ENCODE measurements at places on chromosomes 3 and 15. TPM values are rescaled to one million over a fixed set of nuclear protein-coding genes. Genes with fewer than 3 reads are reported as not detected.

CDHR4 gene
- not detected for total RNA-seq

STRIT1 gene
- 0.79 TPM for total RNA-seq

UNC13C gene
- total RNA-seq = 0.07 TPM

PRR20G gene
- not detected for total RNA-seq

PSTPIP1 gene
- 2.4 TPM for total RNA-seq

HYAL1 gene
- total RNA-seq = 70.0 TPM

GPR156 gene
- total RNA-seq = 0.10 TPM

GATA2 gene
- total RNA-seq = 8.0 TPM

RHCG gene
- total RNA-seq = not detected

CRABP1 gene
- total RNA-seq = not detected

CASR gene
- not detected for total RNA-seq

TCAIM gene
- 34.7 TPM for total RNA-seq

GRCh38 chr3:186255703-186256331, 106.2 kb downstream of the DGKG start:
- DNase-seq = no peak

DNA sequence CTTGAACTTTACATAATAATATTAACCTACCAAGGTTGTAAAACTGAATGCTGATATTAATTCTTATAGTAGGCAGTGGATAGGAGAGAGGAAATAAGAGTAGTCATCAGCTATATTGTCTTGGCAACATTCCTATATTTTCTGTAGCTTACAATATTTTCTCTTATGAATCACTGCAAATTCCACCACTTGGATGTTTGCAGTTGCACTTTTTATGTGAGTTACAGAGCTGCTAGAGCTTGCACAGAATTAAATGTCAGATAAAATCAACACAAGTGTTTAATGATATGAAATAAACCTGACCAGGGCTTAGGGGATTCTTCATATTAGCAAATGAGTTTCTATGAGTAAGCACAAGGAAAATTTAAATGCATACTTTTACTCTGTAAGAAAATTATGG, 1710.1 kb downstream of the SI start:
- DNase-seq = no peak

GRCh38 chr15:31352911-31353811, 26.5 kb downstream of the KLF13 start:
- DNase-seq = peak; percentile 86

DNA sequence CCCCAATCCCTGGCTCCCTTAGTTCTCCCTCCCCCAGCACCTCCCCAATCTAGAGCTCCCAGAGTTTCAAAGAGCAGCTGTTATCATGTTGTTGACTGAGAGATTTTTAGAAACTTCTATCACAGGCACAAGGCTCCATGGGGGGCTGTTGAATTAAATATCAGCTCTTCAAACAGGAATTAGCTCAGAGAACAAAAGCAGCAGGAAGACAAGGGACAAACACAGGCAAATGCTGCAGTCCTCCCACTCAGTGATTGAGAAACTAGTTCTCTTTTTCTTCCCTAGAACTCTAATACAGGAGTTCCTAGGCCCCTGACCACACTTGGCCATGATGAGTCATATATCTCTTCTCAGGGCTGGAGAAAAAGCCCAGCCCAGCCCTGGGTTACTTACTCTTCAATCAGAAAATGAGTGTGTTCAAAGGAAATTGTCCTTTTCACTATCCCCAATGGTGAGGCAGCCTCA, 262.1 kb downstream of the IGSF11 start:
- DNase-seq = no peak

GRCh38 chr3:56355570-56356185, 112.6 kb downstream of the ERC2 start:
- no peak for DNase-seq

- no peak for DNase-seq
Measured at GRCh38 chr3:13537909-13538296, 11.0 kb upstream of the FBLN2 start.

GRCh38 chr3:99602183-99602582, 36.2 kb upstream of the COL8A1 start:
- no peak for DNase-seq

GRCh38 chr3:24533561-24534193, 39.0 kb upstream of the THRB start:
- DNase-seq = no peak

GRCh38 chr3:77707281-77707680, 667.4 kb downstream of the ROBO2 start:
- DNase-seq = no peak

- DNase-seq = no peak
Measured at GRCh38 chr3:185699927-185700326, 113.8 kb downstream of the SENP2 start.

DNA sequence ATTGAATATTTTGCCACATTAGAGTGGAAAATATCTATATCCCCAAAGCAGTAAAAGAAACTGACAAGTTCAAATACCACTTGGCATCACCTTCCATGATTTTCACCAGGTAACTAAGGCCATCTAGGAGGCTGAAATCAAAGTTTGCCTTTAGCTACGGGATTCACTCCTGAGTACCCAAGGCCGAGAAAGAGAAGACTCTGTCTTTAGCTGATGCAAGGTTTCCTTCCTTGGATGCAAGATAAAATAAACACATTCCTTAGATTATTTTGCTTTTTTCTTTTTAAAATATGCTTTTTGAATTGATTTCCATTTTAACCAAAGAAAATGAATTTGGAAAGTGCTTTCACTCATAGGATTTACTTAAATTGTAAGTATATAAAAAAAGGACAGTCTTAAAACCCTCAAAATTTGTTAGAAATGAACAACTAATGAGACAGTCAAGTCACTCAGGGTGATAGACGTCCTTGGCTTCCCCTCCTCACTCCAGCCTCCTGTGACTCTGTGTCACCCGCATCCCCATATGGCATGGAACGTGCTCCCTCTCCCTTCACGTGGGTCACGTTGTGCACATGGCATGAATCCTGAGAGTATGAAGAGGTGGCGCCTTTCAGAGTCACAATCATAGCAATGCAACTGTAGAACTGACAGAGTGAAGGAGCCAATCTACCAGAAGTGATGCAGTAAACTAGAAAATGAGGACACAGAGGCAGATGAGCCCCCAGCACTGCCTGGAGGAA, 148.4 kb downstream of the RTP4 start:
- no peak for DNase-seq

GRCh38 chr3:184911570-184911969, 99.6 kb downstream of the VPS8 start:
- no peak for DNase-seq

- DNase-seq = no peak
Measured at GRCh38 chr3:169303660-169304059, 359.9 kb downstream of the MECOM start.

DNA sequence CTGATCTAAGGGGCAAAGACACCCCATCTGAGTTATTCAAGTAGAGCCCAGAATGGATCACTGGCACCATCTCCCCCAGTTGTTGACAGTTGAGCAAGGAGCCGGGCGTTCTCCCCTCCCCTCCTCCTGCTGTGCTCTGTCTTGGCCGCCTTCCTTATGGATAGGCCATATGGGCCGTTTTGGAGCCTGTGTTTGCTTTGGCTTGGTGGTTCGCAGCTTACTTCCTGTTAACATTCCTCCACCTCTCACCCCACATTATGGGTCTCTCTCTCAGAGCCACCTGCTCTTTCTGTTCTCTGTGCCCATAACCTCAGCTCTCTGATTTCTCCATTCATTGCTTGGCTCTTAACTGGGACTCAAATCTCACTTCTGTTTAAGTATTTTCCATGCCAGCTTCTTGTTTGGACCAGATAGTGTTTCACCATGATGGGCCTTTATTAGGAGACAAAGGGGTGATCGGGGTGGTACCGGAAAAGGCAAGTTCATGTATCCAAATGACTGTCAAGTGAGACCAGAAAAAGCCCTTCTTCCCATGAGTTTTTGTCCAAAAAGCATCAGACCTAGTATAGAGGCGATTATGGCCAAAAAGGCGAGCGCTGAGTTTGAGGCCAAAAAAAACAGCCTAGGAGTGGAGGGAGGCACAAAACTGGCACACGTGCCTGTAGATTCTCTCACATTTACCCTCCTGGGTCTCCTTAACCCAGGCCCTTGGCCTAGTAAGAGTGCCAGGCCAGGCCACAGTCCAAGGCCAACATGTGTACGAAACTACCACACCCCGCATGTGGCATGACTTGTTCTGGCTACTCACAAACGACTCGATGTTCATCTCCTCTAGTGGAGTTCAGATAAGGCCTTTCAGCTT, 62.6 kb downstream of the DUT start:
- DNase-seq = peak; percentile 64

DNA sequence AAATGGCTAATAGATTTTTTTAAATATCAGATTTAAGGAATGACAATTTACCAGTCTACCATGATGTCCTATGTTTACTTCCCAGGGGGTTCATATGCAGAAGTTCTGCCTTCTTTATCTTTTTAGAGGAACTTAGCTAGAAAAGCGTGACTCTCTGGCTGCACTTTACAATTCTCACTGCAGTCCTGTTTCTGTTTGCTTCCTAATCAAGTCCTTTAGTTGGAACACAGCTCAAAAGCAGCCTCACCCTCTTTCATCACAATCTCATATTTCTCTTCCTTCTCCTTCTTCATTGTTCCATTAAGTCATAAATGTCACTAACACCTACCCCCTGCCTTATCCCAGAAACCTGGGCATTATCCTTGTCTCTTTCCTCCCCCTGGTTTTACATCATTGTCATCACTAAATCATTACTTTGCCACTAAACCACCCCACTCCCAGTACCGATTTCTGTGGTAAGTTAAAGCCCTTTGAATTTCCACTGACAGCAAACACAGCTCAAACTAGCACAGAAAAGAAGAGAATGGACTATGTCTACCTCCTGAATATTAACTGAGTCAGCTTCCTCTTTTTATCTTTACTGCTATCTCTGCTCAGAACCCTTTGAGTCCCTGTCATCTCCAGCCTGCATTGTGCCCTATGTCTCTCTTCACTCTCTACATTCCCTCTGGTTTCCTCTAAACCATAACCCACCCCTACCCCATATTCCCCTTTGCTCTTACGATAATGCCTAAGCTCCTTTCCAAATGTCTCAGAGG, 13.8 kb upstream of the PPP4R2 start:
- DNase-seq = no peak

- no peak for DNase-seq
Measured at GRCh38 chr3:196835086-196835485, 32.6 kb upstream of the SENP5 start.

GRCh38 chr15:63532307-63532744, 27.9 kb downstream of the USP3 start:
- no peak for DNase-seq

GRCh38 chr3:4785551-4785950, 193.7 kb upstream of the BHLHE40 start:
- no peak for DNase-seq

DNA sequence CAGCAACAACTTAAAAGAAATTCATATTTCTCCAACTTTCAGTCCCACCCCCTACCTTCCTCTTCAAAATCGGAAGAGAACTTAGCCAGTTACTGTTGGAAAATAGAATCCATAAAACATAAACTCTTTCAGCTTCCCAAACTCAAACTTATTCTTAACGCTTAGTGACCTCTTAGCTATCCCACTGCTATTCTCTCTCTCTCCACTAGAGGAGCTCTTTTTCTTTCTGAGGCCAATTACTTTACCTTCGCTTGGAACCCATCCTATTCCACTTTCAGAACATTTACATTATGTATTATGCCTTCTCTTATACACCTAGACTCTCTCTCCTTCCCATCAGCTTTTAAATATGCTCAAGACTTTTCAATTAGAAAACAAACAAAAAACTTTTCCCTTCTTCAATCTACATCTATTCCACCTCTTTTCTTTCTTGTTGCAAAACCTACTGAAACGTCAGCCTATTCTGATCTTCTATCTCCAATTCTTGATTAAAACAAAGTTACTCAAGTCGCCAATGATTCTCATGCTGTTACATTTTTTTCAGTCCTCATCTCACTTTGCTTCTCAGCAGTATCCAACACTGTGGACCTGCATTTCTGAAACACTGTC, 13.4 kb upstream of the GHSR start:
- no peak for DNase-seq

GRCh38 chr3:35965908-35966307, 326.6 kb downstream of the ARPP21 start:
- DNase-seq = no peak

GRCh38 chr3:157064402-157064801, 95.5 kb downstream of the CCNL1 start:
- DNase-seq = no peak

DNA sequence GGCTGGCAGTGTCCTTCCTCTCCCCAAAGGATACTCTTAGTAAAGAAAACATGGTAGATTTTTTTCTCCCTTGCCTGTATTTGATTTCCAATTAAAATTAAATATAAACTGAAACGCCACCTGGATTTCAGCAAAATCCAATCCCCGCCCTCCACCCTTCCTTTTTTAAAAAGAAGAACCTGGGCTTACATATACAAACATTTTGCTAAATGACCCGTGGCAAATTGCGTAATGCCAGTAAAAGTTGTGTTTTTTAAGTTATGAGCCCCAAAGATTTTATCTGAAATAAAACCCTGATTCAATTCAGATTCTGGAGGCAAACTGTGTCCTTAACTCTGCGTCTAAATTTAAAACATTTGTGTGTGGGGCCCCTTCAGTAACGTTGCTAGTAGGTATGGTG, 403.0 kb downstream of the FOXP1 start:
- DNase-seq = no peak

GRCh38 chr3:40170395-40170794, 139.1 kb upstream of the EIF1B start:
- no peak for DNase-seq

- no peak for DNase-seq
Measured at GRCh38 chr15:97504031-97504792, 456.3 kb upstream of the ARRDC4 start.

GRCh38 chr15:52789601-52790168, 451 bp downstream of the ONECUT1 start:
- no peak for DNase-seq
